ENCODE measurements at places on chromosomes 12 and 14.

DNA sequence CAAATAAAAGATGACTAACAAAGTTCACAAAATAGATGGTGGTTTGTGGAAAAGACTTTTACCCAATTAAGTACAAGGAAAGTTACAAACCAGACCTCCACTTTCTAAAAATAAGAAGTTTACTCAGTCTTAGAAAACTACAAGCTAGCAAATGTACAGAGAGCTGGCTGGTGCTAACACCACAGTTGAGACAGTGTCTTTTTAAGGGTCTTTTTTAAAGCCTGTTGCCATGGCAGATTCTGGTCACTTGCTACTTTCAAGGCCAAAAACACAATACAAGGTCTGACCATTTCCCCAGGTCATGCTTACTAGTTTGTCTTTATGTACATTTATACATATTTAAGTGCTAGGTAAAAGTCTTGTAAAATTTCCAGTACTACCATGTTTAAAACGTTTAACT, 2.4 kb downstream of the BTG1 start:
- no peak for DNase-seq

GRCh38 chr12:6444704-6445688, at the start of gene CD27:
Gene CD27, plus strand, starts transcription at chr12:6444955. Its CDS starts 141 bp downstream, at chr12:6445096.
- DNase-seq, result no peak

DNA sequence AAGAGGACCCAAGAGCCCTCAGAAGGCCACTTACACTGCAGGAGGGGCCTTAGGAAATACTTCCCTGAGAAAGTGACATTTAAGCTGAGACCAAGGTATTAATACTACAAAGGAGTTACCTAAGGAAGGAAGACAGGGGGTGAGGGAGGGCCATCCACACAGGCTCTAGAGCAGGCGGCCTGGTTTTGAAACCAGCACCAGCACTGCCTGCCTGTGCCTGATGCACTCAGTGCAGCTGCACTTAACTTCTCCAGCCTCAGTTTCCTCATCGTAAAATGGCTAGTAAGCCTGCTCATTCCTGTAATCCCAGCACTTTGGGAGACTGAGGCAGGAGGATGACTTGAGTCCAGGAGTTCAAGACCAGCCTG, 45.5 kb upstream of the PLEKHG6 start:
- DNase-seq, result no peak

DNA sequence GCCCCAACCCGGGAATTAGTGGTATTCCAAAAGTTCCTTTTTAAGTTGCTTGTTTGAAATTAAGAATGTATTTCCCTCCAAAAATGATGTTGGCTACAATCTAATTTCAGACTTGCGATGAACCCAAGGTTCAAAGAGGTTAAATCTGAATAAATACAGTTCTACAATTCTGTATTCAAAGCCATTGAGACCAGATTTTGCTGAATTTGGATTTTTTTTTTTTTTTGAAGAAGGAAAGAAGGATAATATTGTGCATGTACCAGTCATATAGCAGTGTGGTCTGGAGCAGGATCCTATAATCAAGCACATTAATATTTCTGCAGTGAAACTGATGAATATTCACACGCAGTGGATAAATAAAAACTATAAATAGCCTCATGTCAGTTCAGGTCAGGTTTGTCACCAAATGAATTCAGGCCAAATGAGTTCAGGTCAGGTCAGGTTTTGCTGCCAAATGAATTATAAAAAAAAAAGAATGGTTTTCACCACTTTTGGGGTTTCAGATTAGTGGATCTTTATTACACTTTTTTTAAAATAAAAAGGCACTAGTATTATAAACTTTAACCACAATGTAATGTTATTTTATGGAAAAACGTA, 69.5 kb downstream of the CRADD start:
- DNase-seq, result no peak

DNA sequence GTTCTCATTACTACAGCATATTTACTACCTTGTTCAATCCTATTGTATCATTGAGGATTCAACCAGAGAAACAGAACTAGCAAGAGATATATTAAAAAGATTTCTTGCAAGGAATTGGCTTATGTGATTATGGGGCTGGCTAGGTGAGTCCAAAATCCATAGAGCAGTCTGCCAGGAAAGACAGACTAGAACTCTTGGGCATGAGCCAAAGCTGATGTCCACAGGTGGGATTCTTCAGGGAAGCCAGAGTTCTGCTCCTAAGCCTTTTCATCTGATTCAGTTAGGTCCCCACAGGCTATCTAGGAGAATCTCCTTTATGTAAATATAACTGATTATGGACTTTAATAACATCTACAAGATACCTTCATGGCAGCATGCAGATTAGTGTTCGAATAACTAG, 26.0 kb downstream of the PELI2 start:
- DNase-seq, result no peak

- DNase-seq, result no peak
These were observed 7.9 kb downstream of the SLC10A1 start for GRCh38 chr14:69789118-69789640.

DNA sequence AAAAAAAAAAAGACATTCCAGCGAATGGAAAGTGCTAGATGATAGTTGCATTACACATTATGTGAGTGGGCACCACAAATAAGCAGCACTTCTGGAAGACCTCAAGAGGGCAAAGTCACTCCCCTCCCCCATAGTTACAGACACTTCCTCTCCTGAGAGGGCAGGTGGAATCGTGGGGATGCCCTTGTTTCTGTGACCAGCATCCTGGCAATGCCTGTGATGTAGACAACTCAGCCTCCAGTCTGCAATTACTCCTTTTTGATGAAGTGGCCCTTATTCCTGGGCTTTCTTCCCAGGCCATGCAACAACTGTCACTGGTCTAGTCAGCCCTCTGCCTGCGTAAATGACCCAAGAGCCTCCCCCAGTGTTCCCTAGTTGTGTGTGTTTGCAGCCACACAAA, 104.8 kb downstream of the VRK1 start:
- no peak for DNase-seq

DNA sequence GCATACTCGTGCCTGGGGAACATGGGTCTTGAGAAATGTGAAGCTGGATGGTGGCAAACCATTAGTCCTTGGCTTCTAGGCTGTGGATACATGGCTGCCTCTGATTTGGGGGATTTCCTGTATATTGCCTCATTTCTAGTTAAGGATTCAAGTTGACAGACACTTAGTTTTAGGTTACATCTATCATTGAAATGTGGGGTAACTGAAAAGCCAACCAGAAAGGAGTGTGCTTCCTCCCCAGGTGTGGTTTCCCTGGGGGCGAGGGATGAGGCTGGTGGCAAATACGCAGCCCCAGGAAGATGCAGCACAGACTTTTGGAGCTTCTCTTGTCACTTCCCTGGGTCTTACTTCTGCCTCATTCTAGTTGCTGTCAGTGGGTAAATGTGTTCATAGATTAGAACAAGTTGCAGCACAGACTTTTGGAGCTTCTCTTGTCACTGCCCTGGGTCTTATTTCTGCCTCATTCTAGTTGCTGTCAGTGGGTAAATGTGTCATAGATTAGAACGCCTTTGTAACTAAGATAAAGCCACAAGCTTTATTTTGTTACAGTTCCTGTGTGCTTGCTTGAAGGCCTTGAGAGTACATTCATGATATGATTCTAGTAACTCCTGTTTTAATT, 85.1 kb downstream of the BORCS5 start:
- DNase-seq, result no peak

DNA sequence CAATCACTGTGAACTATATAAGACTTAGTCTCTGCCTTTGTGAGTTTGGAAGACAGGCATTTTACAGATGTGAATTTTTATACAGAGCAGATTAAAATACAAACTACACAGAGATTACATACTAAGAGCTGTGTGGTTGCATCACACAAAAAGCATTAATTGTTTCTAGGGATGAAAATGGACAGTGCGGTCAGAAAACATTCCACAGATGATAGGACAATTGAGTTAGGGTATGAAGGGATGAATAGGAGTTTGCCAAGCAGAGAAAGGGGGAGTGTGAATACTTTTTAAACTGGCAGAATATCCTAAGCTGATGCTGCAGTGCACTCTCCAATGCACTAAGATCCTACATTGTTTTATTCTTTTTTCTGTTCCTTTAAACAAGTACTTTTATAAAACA, 345.8 kb downstream of the VRK1 start:
- DNase-seq, result no peak

- peak; percentile 62 for DNase-seq
These were observed 108.6 kb downstream of the FOXN3 start for GRCh38 chr14:89308232-89308959.

DNA sequence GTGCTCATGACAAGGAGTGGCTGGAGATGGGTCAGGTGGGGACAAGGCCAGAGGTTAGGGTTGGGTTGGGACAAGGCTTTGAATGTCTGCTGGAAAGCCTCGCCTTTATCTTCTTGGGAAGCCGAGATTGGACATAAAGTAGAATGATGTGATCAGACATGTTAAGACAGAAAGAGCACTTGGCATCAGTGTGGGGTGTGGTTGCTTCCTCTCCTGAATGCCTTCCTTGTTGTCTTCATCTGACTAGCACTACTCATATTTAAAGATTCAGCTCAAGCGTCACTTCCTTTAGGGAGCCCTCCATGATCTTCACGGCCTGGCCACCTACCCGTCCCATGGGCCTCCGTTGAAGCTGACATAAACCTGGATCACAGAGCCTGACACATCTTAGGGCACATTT, 14.8 kb upstream of the C12orf75 start:
- DNase-seq, result no peak

DNA sequence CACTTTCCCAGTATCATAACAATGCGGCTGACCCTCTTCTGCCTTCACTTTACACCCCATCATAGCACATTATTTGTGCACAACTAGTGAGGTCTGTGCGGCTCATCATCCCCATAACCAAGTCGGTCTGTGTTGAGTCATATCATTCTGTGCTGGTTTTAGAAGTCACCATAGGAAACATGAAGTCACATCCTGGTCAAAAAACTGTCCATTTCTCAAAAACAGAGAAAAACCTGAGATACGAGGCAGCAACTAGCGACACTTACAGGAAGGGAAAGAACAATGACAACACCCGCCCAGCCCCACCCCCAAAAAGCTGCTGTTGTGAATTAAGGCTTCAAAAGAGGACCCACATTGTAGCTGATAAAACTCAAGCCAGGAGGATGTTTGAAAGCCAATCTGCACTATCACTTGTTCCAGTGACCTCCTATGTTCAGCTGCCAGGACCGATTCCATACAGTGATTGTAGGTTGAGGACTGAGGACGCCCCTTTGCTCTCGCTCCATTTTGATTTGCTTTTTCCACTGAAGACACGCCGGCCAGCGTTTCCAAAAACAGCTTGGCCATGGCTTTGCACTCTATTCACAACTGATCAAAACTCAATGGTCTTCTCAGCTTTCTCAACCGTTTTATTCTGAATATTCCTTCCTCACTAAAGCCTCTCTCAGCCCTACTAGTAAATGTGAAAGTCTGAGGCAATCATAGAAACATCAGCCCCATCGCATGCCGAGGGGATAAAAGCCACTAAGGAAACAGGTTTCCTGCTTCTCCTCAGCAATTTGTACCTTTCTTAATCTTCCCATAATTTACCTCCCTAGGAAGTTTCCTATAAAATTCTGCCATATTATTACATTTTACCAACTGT, 87.5 kb downstream of the DUSP16 start:
- no peak for DNase-seq

GRCh38 chr12:5556033-5556614, 124.2 kb downstream of the NTF3 start:
- DNase-seq, result no peak

DNA sequence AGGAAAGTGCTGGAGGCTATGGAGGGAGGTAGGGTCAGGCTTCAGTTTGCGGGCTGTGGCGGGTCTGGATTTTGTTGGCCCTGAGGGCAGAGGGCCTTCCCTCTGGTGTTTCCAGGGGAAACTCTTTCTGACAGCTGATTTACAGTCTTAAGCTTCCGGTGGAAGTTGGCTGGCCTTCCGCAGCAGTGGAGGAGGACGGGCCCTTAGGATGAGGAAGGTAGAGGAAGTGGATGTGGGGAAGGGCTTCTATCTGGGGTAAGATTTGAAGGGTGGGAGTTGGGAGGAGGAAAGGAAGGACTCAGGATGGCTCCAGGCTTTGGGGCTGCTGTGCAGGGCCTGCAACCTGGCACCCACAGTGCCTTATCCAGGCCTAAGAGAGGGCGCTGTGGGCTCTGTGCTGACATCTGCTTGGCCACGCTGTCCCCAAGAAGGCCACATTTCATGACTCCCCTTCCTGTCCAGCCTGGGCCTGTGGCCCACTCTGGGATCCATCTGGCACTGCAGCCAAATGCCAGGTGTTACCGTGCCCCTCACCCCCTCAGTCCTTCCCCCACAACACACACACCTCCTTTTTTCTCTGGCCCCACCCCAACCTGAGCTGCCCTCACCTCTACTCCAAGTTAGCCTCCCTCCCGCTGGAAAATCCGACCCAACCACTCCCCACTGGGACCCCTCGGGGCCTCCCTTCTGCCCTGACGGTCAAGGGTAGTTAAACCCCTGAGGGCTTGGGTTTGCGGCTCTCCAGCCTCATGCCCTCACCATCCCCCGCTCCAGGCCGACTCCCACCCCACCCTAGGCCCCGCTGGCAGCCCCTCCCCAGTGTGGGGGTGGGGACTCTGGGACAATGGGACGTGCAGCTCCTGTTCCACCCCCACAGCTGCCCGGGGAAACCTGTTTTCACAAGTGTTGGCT, 7.7 kb upstream of the PPP1R13B start:
- peak; percentile 91 for DNase-seq

DNA sequence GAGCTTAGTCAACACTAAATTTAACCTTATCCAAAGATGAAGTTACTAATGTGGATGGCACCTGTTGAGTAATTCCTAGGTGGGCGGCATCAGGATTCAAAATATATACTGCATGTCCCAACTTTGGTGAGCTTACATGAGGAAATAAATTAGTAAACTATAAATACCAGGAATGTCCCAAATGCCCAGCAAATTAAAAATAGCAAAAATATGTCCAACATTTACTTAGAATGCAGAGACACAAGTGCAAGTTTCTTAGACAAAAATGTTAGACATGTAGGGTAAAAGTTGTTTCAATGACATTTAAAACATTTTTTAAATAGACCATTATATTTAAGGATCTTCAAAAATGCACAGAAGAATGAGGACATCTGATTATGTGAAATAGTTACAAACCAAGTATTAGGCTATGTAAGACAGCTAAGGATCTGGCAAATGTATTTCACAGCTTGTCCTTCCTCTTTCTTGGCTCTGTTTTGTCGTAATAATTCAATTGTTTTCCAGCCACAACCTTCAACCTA, 115.9 kb downstream of the NAV3 start:
- DNase-seq, result no peak

GRCh38 chr12:130139567-130140421, 22.5 kb upstream of the FZD10 start:
- DNase-seq, result no peak

All from ELF-1 (cell line).